ENCODE measurements at places on chromosomes 7 and 10.

DNA sequence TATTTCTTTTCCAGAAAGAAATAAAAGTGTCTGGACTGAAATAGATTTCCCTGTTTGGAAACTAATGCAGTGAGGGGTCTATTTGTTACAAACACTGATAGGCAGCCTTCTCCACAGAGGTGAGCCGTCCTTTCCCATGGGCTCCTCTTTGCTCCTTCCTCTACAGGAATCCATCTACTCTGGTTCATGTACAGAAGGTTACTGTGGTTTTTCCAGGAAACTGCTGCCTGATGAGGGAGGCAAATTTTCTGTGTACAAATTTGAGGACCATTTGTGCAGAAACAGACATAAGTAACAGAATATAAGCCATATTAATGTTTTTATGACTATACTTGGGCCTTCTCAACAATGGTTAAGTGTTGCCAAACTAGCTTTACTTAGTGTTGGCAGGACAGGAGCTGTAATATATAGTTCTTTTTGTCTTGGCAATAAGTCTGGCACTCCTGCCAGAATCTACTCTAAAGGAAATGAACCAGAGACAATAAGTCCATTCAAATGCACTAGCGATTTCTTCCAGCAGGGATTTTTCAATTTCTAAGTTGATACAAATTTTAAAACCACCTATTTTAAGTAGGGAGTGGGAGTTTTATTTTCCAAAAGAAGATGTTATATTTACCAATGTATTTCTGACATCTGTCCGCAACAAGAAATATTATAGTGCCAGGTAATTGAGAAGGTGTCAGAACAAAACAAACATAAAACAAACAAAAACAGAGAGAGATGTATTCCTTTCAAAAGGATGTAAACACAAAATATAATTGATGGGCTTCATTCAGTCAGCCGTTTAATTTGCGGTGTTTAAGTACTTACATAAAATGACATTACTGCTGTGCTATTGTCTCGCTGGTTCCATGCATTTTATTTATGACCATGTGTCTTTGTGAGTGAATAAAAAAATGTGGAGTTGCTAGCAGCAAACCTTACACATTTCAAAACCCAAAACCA, 91.0 kb upstream of the NFE2L3 start:
- no peak for DNase-seq

DNA sequence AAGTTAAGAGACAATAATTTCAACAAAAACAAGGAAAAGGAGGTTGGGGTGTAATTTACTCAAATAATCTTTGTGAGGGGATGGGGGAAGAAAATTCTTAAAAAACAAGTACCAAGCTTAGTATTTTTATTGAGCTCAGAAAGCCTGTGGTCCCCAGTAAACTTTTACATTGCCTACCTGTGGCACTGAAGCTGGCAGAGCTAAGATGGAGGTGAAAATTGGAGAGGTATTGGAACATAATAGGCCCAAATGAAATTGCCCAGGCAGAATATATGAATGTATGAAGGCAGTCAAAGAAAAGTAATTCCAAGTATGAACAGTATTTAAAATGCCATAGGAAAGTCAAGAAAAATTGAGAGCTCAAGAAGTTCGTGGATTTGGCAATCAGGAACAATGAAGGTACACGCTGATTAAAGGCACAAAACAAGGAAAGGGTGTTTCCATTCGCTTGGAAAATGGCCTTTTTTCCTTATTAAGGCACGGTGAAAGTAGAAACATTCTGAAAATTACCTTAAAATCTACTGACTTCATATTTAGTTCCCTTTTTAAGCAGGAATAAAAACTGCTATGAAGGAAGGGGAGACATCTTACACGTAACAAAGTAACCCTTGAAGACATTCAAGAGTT, 3.4 kb upstream of the KMT2E start:
- no peak for DNase-seq

DNA sequence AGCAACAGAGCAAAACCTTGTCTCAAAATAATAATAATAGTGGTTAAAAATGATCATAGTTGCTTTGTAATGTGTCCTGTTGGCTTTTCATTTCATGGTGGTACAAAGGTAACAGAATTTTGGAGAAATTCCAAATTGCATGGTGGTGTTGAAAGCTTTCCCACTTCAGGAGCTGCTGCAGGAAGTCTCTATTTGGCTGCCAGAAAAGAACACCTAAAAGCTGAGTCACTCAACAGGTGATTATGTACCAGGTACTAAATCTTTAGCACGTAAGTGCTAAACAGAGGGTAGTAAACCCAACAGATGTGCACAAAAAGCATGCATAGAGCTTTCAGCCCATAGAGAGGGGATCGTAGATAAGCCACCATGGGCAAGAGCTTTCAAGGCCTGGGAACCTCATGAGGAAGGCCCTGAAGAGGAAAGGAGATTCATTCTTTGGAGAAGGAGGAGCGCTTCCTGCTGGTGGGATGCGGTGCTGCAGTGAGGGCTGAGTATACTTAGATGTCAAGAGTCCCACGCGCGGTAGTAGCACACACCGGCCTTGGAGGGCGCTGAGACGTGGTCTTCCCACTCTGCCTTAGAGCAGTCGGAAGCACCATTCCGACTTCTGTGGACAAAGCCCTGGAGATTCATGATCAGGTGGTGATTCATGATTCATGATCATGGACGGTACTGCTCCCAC, 118.7 kb downstream of the RALA start:
- peak; percentile 38 for DNase-seq

- DNase-seq: no peak
Measured at GRCh38 chr7:79337717-79338116, 115.8 kb downstream of the MAGI2 start.

- peak; percentile 76 for DNase-seq
Measured at GRCh38 chr10:90204956-90205314, 503.5 kb downstream of the KIF20B start.

- peak; percentile 86 for DNase-seq
Measured at GRCh38 chr10:6721480-6721879, 141.4 kb upstream of the PRKCQ start.

GRCh38 chr10:36313142-36313541, 671.0 kb upstream of the FZD8 start:
- no peak for DNase-seq

DNA sequence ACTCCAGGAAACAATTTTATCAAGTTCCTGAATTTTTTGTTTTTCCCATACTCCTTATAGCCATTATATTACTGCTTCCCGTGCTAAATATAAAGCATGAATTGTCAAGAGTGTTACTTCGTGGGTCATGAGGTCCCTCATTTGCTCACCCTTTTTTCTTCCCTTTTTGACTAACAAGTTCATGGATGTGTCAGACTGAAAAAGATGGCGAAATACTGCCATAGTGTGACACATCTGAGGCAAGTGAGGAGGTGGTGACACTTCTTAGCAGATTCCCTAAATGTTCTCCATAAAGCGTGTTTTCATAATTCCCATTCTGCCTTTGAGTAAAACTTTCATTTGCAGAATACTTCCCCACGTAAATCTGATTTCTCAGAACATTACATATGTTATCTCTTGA, 269.6 kb upstream of the FZD1 start:
- no peak for DNase-seq

GRCh38 chr7:87899255-87899654, 23.0 kb downstream of the DBF4 start:
- no peak for DNase-seq

- DNase-seq: no peak
Measured at GRCh38 chr10:7583626-7584025, 83.1 kb downstream of the ITIH5 start.

- DNase-seq: no peak
Measured at GRCh38 chr7:25549271-25549921, 321.1 kb upstream of the NPVF start.

DNA sequence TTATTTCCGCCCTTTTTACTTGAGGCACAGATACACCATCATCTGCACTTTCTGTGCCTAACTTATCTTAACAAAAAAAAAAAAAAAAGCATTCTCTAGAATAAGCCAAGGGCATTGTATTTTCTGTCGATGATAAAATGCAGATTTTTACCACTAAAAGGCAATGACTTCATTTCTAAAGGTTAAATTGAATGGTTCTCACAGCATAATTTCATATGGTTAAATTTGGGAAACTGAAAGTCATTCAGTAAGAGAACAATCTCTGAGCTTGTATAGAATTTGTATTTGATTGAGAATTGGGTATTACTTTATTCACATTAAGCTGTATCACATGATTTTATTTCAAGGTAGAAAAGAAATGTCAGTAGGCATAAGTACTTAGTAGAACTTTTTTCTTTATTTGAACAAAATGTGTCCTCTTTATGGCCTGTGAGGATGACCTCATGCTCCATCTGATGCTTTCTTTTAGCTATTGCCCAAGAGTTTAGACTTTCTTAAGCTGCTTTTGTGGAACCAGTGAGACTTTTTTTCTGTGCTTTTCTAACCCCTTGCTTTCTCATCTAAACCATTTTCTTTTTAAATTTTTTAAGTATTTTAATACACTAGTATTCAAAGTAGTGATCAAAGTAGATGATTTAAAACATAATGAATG, 110.3 kb downstream of the LRRC4 start:
- peak; percentile 89 for DNase-seq

DNA sequence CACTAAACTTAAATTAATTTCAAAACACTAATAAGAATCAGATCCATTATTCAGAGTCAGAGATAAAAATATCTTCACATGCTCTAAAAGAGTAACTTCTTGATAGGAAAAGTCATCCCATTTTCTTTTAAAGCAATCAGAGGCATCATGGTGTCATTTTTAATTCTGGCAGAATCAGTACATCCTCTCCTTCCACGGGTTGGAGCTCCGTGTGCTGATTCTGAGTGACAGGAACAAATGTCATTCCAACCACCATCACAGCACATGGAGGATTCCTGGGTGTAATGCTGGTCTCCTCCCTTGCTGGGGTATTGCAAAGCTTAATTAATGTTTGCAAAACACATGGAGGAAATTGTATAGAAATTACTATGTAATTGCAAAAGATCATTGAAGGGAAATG, 114.5 kb upstream of the IMMP2L start:
- DNase-seq: no peak

GRCh38 chr10:70740406-70741288, 44.5 kb downstream of the TBATA start:
- DNase-seq: no peak

DNA sequence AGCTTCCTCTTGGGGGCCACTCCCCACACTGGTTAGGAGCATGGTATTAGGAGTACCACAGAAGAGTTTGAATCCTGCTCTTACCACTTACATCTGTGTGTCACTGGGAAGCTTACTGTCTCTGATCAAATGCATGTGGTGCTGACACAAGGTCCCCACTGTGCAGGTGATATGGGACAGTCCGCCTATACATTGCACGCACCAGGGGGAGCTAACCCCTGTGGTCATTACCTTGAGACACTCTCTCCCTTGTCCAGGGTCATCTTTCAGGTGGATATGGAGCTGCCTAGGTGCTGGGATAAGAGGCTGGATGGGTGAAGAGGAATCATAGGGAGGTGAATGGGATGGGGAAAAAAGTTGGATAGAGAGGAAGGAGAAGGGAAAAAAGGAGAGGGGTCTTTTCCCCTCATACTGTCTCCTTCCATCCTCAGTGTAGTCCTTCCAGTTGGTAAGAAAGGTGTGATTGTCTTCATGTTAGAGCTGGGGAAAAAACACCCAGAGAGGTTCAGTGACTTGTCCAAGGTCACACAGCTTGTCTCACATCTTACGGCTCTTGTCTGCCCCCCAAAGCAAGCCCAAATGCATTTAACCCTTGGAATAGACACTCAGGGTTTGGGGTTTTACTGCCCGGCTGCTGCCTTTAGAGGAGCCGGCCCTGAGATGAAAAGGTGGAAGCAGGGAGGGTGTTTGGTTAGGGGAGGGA, 125.9 kb downstream of the CDH23 start:
- DNase-seq: no peak

- no peak for DNase-seq
Measured at GRCh38 chr7:130962109-130962508, 228.1 kb upstream of the KLF14 start.

DNA sequence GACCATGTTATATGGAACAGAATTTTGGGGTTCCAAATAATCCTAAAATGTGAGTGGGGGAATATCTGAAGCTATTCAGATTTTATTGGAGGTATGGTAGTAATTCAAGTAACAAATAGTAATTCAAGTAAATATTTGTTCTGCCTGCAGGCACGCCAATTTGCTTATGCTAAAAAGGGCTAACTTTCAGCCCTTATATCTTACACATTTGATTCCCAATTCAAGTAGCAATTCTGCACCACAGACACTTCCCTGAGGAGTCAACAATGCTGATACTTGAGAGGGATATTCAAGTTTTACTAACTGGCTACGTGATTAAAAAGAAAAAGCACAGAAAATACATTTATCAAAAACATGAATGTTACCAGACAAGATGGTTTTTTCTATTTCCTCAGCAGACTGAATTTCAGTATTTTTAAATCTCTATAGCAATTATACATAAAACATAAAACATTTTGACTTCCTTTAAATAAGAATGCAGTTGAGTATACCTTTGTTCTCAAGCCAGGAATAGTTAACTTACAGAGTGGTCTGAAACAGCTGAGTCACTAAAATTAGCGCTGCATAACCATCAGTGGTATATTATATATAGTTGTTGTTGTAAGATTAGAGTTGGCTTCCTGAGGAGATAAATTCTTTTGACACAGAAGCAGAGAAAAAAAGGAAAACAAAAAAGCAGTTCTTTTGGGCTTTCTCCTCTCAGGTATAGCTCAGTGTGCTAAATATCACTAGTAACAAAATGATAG, 33.9 kb downstream of the MTPN start:
- DNase-seq: peak; percentile 35

DNA sequence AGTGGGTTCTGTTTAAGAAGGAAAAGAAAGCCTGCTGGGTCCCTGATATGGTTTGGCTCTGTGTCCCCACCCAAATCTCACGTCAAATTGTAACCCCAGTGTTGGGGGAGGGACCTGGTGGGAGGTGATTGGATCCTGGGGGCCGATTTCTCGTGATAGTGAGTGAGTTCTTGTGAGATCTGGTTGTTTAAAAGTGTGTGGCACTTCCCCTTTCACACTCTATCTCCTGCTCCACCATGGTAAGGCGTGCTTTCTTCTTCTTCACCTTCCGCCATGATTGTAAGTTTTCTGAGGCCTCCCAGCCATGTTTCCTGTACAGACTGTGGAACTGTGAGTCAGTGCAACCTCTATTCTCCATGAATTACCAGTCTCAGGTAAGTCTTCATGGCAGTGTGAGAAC, 42.6 kb downstream of the INPP5A start:
- no peak for DNase-seq

- no peak for DNase-seq
Measured at GRCh38 chr10:71763352-71764127, 9.8 kb downstream of the VSIR start.

DNA sequence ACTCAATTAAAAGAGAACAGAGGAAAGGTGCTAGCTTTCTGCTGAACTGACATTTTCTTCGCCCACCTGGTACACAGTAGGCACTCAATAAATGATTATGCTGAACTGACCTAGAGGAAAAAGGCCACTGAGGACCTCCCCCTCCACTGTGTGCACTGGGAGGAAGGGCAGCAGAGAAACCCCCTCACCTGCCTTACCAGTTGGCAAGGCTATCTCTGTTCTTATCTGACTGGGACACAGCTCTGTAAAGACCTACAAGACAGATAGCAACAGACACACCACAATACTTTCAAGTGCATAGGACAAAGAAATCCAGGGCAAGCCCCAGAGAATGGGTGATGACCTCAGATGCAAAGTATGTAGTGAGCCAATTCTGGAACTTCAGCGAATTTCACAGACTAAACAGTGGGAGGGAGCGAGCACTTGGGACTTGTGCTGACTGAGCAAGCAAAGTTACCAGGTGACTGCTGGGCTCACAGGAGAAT, 30.4 kb downstream of the PDLIM1 start:
- peak; percentile 98 for DNase-seq
